Activated CD4-positive, alpha-beta memory T cell treated with anti-CD3 and anti-CD28 coated beads for 36 hours (primary cell): ENCODE measurements at places on chromosomes 2 and 18. TPM values are rescaled to one million over a fixed set of nuclear protein-coding genes. Genes with fewer than 3 reads are reported as not detected.

DNA sequence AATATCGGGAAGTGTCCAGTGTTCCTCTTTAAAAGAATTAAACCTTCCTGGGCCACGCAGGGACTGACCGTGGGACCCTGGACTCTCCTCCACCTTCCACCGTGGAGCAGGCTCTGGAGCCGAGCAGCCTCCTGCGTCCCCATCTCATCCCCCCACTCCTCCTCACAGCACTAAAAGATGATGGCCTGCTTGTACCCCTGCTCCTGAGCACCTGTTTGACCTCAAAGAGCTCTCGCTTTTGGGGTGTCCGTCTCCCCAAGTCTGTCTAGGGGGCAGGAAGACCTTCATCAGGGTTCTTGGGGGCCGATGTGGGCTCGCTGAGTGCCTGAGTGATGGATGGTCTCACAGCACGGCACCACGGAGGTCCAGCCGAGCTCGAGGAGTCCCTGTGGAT, 1.2 kb upstream of the SDC1 start:
- DNase-seq = no peak

- no peak for DNase-seq
Measured at GRCh38 chr2:212176151-212176550, 362.5 kb downstream of the ERBB4 start.

DNA sequence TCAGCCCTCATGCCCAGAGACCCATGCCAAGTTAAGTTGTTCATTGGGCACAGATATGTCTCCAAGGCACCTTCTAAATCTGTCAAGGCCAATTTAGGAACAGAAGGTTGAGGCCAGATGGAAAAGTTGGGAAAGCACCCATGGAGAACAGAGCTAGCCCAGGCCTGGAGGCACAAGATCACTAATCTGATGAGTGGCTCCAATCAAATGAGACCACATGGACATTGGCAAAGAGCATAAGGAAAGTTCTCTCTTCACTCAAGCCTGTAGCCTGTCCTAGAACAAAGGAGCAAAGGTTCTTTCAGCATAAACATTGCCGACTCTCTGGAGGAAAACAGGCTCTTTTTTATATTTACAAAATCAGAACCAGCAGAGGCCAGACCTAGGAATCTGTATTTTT, 154.8 kb downstream of the RNF152 start:
- no peak for DNase-seq

GRCh38 chr2:182559623-182560022, 132.8 kb upstream of the PDE1A start:
- no peak for DNase-seq

Gene IL18RAP
- total RNA-seq = 10.6 TPM
